ENCODE measurements at places on chromosomes 7 and 10.

DNA sequence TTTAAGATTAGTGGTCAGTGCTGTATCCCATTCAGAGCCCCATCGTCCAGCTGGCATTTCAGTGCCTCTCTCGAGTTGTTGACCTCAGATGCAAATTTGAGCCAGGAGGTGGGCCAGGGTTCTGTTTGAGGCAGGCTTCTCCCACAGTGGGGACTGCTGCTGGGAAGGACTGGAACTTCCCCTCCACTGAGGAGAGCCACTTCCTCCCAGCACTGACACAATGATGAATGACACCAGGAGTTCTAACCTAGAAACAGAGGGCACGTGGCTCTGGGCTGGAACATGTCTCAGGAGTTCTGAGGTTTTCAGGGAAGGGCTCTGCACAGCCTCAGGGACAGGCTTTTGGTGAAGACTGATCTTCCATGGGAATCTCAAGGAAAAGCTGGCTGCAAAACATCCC, 18.3 kb upstream of the BTBD16 start:
- DNase-seq: no peak

DNA sequence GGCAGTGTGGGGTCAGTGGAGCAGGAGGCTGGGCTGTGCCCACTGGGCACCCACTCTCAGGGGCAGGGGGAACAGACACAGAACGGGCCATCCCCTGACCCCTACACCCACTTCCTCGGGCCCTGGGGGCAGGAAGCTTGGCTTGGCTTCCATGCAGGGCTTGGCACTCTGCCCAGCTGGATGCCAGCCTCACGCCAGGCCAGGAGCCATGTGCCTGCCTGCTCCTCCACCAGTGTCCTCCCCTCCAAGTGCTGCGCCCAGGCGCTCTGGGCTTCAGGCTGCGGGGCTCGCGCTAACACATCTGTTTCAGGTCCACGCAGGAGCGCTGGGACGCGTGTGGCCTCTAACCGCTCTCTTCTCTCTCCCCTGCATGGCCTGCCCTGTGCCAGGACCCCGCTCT, 12.7 kb downstream of the LDB3 start:
- no peak for DNase-seq

GRCh38 chr10:47396311-47396717, 12.2 kb upstream of the ZNF488 start:
- no peak for DNase-seq

DNA sequence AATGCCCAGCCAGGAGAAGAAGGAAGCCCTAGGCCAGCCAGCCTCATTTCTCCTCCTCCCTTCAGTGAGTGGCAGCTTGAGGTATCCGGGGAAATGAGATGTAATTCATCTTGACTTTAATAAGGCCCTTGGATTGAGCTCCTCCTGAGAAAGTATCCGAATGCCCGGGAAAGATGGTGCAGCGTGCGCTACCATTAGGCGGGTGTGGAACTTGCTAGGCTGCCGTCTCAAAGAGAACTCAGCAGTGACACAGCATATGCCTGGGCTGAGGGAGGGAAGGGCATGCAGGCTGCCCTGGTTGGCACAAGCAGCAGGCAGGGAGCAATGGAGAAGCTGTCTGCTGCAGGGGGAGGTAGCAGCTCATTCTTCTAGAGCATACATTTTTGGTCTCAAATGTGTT, 659.8 kb upstream of the FOXK1 start:
- DNase-seq: no peak

GRCh38 chr10:97755718-97756117, 16.1 kb downstream of the SFRP5 start:
- no peak for DNase-seq

- DNase-seq: no peak
These were observed 506.9 kb downstream of the RPS24 start for GRCh38 chr10:78540355-78541076.

- DNase-seq: no peak
These were observed 53.5 kb downstream of the DNAJC12 start for GRCh38 chr10:67784474-67784873.
